ENCODE measurements at places on chromosomes 3 and 15.

- DNase-seq: no peak
Observed at GRCh38 chr3:3082234-3082924, 27.8 kb downstream of the IL5RA start.

DNA sequence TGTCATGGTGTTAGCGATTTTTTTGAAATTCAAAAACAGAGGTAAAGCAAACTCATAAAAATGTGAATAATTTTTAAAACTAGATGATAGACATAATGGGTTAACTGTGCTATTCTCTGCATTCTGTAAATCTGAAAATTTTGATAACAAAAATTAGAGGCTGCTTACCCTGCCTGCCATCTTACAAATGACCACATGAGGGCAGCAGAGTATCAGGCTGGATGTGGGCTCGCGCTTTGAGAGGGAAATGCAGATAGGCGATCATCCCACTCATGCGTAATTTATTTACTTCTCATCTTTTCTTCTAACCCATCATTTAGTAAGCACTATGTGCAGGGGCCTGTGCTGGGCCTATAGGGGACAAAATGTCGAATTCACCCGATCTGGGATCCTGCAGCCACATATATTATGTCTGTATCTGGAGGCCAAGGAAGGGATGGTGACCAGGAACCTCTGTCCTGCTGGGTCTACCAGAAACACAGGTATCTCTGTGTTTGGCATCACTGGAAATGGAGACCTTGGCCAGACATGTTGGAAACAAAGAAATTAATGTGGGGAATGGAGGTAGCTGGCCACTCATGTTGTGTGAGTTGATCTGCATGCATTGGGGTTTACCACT, 7.8 kb upstream of the RAD18 start:
- DNase-seq: peak; percentile 73

DNA sequence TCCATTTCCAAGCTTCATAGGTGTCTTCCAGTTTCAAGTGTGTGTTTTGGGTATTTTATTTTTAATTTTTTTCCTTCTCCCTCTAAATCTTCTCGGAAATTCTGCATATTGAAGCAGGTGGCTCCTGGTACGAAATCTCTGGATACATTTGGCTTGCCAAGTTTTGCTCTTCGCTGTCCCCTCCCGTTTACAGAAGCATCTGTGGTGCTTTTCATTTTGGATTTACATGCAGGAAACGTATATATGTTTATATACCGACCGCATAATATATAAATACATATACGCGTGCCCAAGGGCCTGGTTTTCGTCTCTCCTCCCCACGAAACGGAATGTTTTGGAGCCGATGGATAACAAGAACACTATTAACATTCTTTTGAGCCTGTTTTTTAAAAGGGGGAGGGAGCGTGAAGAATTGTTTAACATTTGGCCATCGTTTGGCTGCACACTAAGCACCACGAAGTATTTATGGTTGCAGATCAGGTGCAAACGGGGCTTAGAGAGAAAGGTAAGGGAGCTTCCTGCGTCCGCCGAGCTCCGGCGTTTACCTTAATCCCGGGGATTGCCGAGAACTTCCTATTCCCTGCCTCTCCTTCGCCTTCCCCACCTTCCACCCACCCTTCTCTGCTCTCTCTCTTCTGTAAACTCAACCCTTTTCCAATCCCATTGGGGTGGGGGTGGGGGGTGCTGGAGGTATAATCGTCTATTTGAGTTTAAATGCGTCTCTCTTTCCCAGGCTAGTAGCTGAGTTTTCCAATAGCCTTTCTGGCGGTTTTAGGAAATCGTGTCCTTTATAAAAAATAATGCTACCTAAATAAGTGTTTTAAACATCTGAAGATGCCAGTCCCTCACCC, 1.1 kb upstream of the NLGN1 start:
- peak; percentile 85 for DNase-seq

GRCh38 chr3:85164436-85164835, 205.6 kb downstream of the CADM2 start:
- DNase-seq: no peak

- no peak for DNase-seq
Observed at GRCh38 chr3:42166662-42167300, 75.6 kb downstream of the TRAK1 start.
